ENCODE measurements at places on chromosomes 5 and 9.

- no peak for DNase-seq
Observed at GRCh38 chr5:111787006-111787405, 30.0 kb upstream of the NREP start.

DNA sequence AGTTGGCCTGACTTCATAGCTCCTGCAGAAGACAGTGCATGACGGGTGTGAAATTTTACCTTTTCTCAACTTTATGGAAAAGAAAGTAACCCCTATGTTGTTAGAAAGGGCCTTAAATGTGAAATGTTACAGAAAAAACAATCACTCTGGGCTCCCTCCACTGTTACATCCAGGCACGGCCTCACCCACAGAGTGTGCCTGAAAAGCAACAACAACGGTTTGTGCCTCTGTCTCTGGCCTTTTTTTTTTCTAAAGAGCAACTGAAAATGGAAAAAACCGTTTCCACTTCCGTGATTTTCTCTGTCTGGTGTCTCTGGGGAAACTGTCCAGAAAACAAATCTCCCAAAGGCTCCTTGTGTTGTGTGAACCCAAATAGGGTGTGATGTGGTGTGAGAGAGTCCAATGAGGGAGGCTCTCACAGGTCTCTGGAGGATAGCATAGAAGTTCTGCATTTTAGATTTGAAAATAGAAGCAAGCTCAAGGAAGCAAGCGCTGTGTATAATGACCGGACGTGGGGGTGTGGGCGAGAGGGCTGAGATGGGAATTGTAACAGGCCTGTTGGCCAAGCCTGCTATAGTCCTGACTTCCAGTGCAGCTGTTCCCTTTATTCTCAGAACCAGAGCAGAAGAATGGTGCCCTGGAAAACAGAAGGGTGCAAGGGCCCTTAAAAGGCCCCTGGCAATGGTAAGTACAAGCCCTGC, 221.8 kb upstream of the TUT7 start:
- no peak for DNase-seq

DNA sequence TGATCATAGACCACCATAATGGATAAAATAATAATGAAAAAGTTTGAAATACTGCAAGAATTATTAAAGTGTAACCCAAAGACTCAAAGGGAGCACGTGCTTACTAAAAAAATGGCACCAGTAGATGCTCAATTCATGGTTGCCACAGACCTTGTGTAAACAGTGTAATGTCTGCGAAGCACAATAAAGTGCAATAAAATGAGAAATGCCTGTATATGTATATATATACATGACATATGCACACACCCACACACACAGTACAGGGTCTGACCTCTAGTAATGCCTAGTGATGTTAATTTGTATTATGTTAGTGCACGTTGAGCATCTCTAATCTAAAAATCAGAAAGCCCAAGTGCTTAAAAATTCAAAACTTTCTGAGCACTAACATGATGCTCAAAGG, 52.3 kb downstream of the FBXO38 start:
- DNase-seq: no peak

DNA sequence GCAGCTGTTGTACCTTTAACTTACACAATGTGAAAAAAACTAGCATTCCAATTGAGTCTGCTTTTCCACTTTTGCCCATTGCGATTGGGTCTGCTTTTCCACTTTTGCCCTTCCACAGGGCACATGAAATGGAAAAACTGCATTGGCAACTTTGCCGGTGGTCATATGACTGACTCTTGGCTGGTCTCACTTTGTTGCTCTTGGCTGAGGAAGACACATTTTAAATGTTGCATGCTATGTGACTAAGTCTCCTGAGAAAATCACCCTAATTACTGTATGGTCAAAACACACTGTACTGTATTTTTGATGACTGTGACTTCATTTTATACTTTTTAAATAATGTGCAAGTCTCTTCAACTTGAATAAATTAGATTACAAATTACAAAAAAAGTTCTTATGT, 1.6 kb upstream of the OXCT1 start:
- DNase-seq: peak; percentile 31

GRCh38 chr9:121274851-121275250, 6.9 kb downstream of the GSN start:
- DNase-seq: no peak

DNA sequence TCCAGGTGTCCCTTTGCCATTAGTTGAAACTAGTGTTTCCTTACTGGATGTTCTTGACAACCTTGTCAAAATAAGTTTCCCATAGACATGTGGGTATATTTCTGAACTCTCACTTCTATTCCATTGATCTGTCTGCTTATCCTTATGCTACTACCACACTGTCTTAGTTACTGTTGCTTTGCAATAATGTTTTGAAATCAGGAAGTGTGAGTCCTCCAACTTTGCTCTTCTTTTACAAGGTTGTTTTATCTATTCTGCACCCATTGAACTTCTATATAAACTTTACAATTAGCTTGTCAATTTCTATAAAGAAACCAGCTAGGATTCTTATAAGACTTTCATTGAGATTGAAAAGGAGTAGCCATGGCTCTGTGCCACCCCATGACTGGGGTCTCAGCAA, 24.3 kb downstream of the CD14 start:
- no peak for DNase-seq

DNA sequence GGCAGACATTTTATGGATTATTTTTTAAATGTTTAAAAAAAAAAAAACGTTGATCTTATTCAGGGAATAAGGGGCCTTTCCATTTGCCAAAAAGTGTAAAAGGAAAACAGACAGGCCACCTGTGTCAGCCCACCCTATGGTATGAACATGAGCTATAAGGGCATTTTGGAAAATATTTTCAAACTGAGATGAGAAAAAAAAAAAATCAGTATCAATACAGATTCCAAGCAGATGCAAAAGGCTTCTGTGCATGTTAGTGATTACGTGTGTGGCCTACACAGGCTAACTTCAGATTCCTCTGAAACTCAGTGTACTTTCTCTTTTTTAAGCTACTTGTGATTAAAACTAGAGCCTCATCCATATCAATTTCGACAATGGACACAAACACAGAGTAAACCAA, 189.9 kb downstream of the BNC2 start:
- no peak for DNase-seq

DNA sequence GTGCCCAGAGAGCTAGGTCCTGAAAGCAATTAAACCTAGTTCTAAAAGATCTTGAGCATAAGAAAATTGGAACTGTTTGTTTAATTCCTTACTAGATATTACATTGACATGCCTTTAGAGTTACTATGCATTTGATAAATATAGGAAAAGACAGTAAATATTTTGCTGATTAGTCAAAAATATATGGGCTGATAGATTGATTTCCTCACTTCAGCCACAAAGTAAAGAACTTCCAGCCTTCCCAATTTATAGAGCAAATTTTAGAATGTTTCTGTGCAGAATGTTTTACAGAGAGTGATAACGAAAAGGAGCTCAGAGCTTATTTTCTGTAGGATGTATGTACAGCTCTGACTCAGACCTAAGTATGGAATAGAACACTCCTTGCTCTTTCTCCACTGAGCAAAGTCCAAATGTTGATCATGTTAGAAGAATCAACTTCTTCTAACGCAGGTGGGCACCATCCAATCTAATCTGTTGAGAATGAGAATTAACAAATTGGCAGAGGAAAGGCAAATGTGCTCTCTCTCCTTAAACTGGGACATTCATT, 72.9 kb upstream of the PAM start:
- DNase-seq: no peak

DNA sequence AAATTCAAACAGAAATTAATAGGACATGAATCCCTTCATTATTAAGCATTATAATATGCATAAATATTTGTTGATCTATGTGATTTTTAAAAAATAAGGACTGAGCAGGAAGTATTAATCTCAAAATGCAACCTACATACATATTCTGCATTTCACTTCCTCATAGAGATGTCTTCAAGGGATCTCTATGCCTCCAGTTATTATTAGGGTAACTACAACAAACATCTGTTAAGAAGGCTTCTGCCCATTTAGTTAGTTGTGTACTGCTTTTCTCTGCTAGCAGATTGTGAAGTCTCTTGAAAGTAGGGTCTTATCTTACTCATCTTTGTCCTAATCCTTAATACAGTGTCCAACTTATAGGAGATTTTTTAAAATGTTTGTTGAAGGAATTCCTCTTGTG, 414.1 kb downstream of the ACTL7B start:
- DNase-seq: no peak

GRCh38 chr5:81181576-81182316, 51.4 kb upstream of the CKMT2 start:
- DNase-seq: no peak

GRCh38 chr9:14508884-14509283, 184.3 kb downstream of the ZDHHC21 start:
- no peak for DNase-seq

GRCh38 chr9:98536542-98537173, 172.1 kb downstream of the GABBR2 start:
- no peak for DNase-seq

DNA sequence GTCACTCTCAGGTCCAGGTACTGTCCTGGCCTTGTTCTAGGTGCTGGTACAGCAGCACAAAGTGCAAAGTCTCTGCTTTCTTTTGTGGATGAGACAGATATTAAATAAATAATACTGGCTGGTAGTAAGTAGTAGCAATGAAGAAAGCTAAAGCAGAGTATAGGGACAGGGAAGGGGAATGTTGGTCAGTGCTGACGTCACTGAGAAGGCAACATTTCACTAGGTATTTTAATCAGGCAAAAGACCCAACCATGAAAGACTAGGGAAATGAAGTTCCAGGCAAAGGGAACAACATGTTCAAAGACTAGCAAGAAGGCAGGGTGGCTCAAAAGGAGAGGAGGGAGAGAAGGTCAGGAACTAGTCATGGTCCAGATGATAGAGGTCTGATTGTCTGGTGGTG, 388.2 kb downstream of the YTHDC2 start:
- no peak for DNase-seq

DNA sequence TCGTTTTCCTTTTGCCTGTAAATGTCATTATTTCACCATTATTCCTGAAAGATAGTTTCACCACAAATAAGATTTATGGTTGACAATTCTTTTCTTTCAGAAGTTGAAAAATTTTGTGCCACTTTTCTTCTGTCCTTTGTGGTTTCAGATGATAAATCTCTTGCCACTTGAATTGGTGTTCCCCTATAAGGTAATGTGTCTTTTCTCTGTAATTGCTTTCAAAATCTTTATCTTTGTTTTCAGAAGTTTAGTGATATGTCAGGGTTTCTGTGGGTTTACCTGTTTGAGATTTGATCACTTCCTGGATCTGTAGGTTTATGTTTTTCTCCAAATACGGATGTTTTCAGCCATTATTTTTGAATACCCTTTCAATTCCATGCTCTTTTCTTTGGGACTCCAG, 14.6 kb downstream of the RASA1 start:
- DNase-seq: no peak

DNA sequence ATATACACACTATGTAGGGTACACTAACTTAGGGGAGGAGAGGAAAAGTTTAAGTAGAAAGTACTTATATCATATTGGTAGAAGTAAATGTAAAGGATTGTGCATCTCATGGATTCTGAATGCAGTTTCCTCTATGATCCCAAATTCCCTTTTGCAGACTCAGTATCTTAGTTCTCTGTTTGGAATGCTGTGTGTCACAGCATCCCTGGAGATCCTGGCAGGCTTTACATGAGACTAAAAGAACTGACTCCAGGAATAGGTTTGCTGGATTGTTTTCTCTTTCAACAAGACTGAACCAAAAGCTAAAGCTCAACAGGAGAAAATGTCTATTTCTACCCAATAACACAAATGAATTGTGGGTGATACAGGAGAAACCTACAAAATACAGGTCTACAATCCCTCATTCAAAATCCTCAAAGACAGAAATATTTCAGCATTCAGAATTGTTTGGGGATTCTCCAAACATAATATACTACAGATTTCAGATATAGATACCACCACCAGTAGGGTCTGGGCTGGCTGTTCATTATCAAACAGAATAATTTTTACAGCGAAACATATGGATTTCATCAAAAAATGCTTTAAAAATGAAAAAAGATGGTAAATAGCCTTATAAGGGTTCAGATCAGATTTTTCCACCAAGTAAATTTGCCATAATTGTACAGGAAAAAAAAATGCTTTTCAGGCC, 324.7 kb upstream of the GRAMD2B start:
- no peak for DNase-seq

DNA sequence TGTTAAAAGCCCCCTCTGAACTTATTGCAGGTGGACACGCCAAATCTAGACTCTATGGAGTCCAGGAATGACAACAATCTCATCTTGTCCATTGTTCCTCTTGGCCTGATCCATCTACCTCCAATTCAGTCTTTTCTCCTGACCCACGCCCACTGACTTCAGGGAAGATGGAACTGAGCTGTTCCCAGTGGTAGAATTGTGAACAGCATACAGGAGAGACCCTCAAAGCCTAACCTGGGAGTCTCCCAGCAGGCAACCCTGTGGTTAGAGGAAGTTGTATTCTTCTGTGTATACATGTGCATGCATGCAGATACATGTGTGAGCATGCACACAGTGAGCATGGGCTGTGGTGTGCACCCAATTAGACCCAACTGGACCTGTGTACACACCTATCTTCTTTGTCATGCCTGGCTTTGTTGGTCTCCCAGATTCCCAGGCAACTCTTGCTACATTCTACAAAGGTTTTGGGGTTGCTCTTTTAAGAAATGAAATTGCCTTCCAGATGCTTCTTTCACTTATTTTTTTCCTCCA, 286.0 kb downstream of the ZSWIM6 start:
- no peak for DNase-seq

DNA sequence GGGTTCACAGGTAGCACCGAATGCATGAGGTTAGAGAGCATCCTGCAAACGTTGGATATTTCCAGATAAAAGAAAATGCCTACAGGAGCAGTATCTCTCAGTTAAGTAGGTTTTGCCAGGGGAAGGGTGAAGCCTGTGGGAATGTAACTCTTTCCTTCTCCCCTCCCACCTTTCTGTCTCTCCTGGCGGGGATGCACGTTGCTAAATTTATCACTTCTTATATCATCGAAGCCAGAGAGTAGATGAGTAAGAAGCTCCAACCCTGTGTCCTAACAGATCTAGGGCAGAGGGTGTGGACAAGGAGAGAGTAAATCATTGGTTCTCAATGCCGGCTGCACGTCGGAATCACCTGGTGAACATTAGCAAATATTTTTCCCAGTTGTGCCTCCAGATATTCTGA, 457.5 kb downstream of the ENC1 start:
- no peak for DNase-seq

- no peak for DNase-seq
Observed at GRCh38 chr5:10747678-10748622, 13.1 kb downstream of the DAP start.

- DNase-seq: peak; percentile 96
Observed at GRCh38 chr9:34522971-34523797, at the start of gene ENHO. ENHO (minus strand) TSS chr9:34522990; CDS start chr9:34521695, 1,295 bp downstream.

- peak; percentile 92 for DNase-seq
Observed at GRCh38 chr9:14133394-14133793, 180.5 kb downstream of the NFIB start.

GRCh38 chr9:87685871-87686519, 39.9 kb upstream of the CTSL start:
- DNase-seq: no peak

DNA sequence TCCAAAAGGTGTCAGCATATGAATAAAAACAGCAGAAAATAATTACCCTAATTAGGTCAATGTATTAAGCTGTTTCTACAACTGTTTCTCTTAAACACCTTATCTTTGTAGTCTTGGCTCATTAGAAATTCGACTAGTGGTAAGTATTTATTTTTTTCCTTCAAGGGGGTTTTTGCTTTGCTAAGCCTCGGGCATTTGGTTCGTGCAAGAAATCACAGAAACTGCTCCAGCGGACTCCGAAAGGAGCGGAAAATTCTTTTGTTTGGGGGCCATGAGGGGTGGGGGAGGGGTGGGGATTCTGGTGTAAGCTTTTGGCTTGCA, 757 bp downstream of the ZBED3 start:
- DNase-seq: peak; percentile 80

Data from NCI-H446 (cell line).